Epithelial cell of umbilical artery (primary cell): ENCODE measurements at places on chromosomes 2 and 18. TPM values are rescaled to one million over a fixed set of nuclear protein-coding genes. Genes with fewer than 3 reads are reported as not detected.

CPS1 gene
- 0.65 and 1.8 TPM in 2 replicates for total RNA-seq

ARHGAP15 gene
- not detected in 2 replicates for total RNA-seq

GPR39 gene
- not detected in 2 replicates for total RNA-seq

VWA3B gene
- total RNA-seq: not detected in 2 replicates

VPS4B gene
- 42.2 and 61.7 TPM in 2 replicates for total RNA-seq

TSGA10 gene
- 0.65 and 0.76 TPM in 2 replicates for total RNA-seq

FOXI3 gene
- total RNA-seq: not detected in 2 replicates

NAPG gene
- total RNA-seq: 50.0 and 50.9 TPM in 2 replicates

ABCG8 gene
- not detected in 2 replicates for total RNA-seq

GPR75 gene
- total RNA-seq: 0.65 and 1.2 TPM in 2 replicates

UCN gene
- 0.46 TPM in 1 of 2 replicates, not detected in the other for total RNA-seq

MYO3B gene
- under 0.01 TPM in 1 of 2 replicates, not detected in the other for total RNA-seq

SMAD7 gene
- total RNA-seq: 7.8 and 8.8 TPM in 2 replicates

HYCC2 gene
- total RNA-seq: 8.8 and 15.0 TPM in 2 replicates

MDH1 gene
- 146 and 166 TPM in 2 replicates for total RNA-seq

SLC16A14 gene
- 0.32 and 0.46 TPM in 2 replicates for total RNA-seq

CDH7 gene
- under 0.01 TPM in 1 of 2 replicates, not detected in the other for total RNA-seq

CTNNA2 gene
- total RNA-seq: under 0.01 TPM in 1 of 2 replicates, not detected in the other

C1QL2 gene
- total RNA-seq: 0.15 TPM in 1 of 2 replicates, not detected in the other

PAPOLG gene
- total RNA-seq: 10.1 and 15.0 TPM in 2 replicates

CEP76 gene
- 14.3 and 14.9 TPM in 2 replicates for total RNA-seq

AQP12A gene
- total RNA-seq: not detected in 2 replicates

HOXD12 gene
- total RNA-seq: not detected in 2 replicates

SCYGR4 gene
- total RNA-seq: not detected in 2 replicates

ZNF385B gene
- not detected in 2 replicates for total RNA-seq

PLEK gene
- under 0.01 TPM in 2 replicates for total RNA-seq

UGT1A10 gene
- total RNA-seq: not detected in 2 replicates

RFTN2 gene
- total RNA-seq: 2.7 and 5.5 TPM in 2 replicates
